Neuronal stem cell (in vitro differentiated cells): ENCODE measurements at places on chromosomes 6 and 20.

GRCh38 chr6:134317471-134318131 lies at the start of gene SGK1:
Gene SGK1, minus strand, starts transcription at chr6:134318112. Its CDS starts 652 bp downstream, at chr6:134317460.
- peak; percentile 30 for DNase-seq

- DNase-seq = no peak
Observed at GRCh38 chr6:165581678-165582077, 81.4 kb downstream of the PDE10A start.

- DNase-seq = no peak
Observed at GRCh38 chr6:132932588-132932987, 118.2 kb downstream of the RPS12 start.

DNA sequence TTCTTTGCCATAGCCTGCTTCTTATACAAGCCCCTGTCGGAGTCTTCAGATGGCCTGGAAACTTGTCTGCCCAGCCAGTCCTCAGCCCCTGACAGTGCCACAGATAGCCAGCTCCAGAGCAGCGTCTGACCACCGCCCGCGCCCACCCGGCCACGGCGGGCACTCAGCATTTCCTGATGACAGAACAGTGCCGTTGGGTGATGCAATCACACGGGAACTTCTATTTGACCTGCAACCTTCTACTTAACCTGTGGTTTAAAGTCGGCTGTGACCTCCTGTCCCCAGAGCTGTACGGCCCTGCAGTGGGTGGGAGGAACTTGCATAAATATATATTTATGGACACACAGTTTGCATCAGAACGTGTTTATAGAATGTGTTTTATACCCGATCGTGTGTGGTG lies 29.5 kb downstream of the SLCO4A1 start:
- no peak for DNase-seq

DNA sequence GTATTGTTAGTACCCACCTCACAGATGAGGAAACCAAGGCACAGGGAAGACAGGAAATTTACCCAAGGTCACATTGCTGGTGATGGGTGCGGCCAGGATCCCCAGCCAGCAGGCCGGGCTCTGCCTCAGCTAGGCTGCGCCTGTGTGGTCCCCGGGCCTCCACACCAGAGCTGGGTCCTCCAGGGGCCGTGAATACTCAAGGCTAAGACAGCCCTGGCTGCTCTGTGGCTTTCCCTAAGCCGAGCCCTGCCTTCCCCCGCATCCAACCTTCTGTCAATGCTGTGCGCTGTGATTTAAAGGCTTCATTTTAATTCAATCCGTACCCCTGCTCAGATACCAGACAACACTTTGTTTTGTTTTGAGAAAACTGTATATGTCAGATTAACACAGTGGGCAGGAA lies 246.7 kb downstream of the TTLL2 start:
- DNase-seq = no peak

GRCh38 chr6:124517339-124517738 lies 444.9 kb upstream of the RNF217 start:
- no peak for DNase-seq

DNA sequence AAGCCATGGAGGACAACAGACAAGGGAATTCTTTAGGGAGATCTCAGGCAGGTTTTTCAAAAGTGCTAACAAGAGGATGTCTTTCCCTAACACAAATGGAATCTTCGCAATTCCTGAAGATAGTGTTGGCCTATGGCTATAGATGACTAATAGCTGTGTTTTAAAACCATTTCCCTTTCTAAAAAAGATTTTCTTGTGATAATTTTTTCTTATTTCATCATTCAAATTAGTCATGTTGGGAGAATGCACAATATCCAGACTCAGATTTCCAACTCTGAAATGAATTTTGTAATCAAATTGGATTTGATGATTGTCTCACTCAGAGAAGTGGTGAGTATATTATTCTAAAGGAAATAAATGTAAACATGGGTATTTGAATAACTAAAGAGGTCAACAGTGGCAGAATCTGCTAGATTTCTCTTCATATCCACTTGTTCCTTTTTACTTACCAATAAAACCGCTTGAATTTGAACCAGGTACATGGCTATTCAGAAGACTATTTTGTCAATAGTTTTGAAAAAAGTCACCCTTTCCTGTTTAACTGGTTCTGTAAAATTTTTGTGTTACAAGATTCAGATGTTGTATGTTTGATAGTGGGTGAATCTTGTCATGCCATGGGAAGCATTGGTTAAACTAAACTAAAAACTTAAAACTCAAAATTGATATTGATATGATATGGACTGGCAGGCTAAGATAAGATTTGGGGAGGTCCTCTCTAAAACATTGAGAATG lies 1223.7 kb upstream of the EYS start:
- DNase-seq = no peak

- DNase-seq = peak; percentile 87
Observed at GRCh38 chr6:75934643-75935472, 137.6 kb downstream of the IMPG1 start.

GRCh38 chr6:161021998-161022743 lies 30.6 kb downstream of the MAP3K4 start:
- no peak for DNase-seq

DNA sequence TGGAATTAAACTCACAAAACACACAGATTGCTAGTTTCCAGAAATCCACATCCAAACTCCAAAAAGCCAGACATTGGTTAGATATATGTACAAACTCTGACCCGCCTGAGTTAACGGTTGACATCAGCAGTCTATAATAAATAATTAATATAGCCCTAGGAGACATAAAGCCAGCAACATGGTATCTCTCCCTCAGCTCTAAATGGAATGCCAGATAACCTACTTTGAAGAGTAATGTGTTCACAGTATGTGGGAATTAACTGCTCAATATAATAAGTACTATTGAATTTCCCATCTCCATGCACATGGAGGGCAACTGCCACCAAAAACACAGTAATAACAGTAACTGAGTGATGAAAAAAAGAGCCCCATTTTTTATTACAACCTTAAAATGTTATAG lies 383.2 kb downstream of the CD83 start:
- no peak for DNase-seq

DNA sequence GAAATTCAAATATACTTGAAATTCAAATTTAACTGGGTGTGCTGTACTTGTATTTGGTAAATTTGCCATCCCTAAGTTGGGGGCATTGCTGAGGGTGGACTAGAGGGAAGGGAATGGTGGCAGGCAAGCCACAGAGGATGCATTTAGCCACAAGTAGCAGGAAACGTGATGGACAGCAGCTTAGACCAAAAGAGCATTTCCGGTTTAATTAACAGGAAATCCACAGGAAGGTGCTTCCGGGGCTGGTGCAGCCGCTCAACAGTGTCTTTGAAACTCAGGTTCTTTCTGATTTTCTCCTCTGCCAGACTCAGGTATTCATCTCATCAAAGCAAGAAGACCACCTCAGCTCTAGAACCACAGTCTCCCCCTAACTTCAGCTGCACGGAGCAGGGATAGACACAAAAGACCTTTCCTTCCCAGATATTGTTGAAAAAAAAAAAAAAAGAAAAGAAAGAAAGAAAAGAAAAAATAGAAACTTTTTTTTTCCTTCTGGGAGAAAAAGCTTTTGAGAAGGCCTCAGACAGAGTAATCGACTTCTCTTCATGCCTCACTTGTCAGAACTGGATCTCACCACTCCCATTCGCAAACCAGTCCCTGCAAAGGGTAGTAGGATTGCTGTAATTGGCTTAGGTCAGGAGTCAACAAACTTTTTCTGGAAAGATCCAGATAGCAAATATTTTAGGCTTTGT lies 8.0 kb upstream of the BCAS1 start:
- no peak for DNase-seq

- peak; percentile 56 for DNase-seq
Observed at GRCh38 chr6:5471044-5471443, 209.7 kb downstream of the FARS2 start.

DNA sequence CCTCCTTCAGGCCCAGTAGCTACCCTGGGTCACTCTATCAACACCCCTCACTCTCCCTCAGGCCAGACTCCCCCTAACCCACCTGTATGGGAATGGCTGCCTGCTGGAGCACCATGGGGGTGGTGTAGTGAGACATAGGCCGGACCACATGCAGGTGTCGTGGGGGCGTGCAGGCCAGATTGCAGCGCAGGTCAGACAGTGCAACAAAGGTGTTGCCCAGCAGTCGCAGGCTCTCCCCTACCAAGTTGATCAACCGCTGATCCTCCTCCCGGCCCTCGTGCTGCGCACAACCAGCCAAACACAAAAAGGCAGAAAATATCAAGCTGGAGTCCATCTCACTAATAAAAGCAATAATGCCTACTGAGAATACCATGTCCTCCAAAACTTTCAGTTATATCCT lies 7.1 kb downstream of the BAG6 start:
- DNase-seq = no peak

- no peak for DNase-seq
Observed at GRCh38 chr20:22866812-22867341, 168.2 kb upstream of the SSTR4 start.

DNA sequence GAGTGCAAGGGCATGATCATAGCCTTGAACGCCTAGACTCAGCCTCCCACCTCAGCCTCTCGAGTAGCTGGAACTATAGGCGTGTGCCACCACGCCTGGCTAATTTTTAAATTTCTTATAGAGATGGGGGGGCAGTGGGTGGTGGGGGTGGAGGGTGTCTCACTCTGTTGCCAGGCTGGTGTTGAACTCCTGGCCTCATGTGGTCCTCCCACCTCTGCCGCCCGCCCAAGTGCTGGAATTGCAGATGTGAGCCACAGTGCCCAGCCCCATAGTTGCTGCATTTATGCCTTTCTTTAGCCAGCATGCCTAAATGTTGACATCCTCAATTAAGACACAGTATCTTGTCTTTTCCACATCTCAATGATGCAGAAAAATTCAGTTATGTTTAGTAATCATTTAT lies 171.1 kb downstream of the ARID1B start:
- DNase-seq = no peak

- DNase-seq = no peak
Observed at GRCh38 chr6:144908004-144908403, 622.9 kb downstream of the UTRN start.

GRCh38 chr6:56231827-56232226 lies 15.6 kb downstream of the COL21A1 start:
- no peak for DNase-seq

GRCh38 chr6:74626288-74626687 lies 579.6 kb downstream of the COL12A1 start:
- DNase-seq = no peak

- peak; percentile 48 for DNase-seq
Observed at GRCh38 chr6:125104425-125104824, 49.1 kb upstream of the TPD52L1 start.

GRCh38 chr6:30890646-30891449 lies 6.5 kb downstream of the DDR1 start:
- no peak for DNase-seq

DNA sequence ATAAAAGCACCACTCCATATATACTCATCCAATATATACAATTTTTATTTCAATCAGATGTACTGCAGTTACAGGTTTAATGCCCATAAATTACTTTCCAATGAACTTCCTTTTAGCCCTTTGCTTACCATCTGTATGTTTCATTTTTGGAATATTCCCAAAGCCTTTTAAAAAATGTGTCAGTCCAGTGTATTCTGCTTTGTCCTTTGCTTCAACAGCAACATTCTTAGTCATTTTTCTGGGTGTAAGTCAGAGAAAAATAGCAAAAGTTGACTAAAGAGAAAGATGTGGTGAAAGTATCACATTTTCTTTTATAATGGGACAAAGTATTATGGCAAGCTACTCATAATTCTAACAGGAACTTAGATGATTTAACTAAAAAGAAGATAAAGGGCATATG lies 15.2 kb downstream of the DSE start:
- DNase-seq = no peak

GRCh38 chr6:16228709-16229665 lies 9.4 kb upstream of the GMPR start:
- DNase-seq = no peak

DNA sequence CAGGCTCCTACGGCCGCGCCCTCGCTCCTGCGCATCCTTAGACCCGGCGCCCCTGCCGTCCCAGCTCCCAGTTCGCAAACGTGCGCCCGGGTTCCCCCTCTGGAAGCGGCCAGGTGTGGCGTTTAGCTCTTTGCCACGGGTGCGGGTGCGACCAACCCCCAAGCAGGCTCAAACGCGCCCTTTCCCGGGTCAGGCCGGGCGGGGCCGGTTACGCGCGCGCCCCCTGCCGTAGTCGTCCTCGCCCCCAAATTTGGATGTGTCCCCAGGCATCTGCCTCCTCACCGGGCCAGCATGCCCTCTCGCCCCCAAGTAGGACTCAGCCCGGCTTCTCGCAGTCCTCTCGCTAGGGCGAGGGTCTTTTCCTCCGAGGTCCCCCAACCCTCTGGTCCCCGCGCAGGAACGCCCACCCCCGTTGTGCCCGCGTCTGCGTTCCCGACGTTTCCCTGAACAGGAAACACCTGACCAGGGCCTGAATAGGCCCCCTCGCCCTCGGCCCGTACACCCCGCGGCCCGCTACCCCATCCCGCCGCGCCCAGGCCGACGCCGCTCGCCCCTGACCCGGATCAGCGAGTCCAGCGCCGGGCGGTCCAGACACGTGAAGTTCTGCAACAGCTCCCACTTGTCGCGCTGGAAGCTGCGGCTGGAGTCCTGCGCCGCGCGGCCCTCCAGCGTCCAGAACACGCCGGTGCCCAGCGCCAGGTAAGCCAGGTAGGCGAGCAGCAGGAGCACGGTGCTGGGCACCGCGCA lies 520 bp downstream of the KCNK17 start:
- DNase-seq = peak; percentile 8

DNA sequence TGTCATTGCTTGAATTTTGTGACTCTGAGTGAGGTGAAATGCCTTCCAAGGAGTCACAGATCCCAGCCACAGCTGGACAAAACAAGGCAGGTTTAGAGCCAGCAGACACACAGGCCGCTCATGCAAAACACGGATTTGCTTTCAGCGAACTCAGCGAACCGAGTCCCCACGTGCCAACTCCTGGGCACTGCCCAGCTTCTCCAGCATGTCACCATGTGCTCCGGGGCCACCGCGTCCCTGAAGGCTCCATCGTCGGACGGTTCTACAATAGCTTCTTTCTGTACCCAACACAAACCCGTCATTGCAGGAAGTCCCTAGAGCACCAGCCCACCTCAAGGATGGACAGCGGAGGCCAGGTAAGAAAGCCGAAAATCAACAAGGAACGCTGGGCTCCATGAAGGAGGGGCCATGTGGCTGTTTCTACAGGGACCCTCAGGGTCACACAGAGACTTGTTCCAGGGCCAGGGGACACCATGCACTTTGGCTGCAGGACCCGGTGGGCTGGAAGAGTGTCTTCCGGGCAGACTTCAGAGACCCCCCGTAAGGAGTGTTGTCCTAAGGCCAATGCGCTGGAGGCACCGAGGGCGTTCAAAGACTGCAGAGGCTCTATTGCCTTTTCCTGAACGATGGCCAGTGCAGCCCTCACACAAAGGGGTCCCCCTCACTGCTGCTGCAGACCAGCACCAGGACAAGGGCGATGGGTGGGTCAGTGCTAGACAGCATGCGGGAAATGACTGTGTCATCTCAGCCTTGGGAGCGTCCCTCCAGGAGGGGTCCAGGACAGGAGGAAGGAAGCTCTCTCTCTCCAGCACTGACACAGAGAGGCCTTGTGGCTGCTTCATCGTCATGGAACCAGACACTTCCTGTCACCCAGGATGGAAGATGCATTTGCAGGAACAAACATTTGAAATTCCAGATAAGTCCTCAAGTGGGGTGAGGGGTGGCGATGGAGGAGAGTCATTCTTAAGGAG lies 19.8 kb downstream of the DACT2 start:
- DNase-seq = no peak
